Amniotic epithelial cell (primary cell): ENCODE measurements at places on chromosomes 1 and 21.
A peak's percentile ranks its signal among the peaks of the same experiment; 100 is the strongest.

DNA sequence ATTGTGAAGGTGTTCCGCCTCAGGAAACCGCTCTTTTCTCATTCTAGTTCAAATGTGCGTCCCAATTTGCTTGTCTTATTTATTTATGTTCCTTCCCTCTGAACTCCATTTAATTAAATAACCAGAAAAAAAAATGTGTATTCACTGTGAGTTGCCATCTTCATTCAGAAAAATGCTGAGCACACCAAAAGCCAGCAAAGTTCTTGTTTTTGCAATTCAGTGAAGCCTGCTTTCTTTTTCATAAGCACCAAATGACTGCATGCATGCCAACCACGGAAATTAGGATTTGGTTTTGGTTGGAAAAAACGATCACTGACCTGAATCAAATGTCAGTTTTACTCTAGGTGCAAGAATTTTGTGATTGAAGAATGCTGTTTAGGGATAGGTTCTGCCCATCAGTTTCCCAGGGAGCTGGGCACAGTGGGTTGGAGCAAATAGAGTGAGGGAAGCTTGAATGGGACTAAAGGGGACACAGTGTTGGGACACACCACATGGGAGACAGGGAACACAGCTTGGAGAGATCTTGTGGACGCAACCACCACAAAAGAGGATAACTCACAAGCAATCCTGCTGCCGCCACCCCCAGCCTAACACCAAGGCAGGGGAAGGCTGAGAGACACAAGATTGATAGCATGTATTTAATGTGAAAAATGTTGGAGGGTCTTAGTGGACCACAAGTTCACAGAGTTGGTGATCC, 183.4 kb upstream of the GALNT2 start:
- no peak for DNase-seq

- DNase-seq = peak; percentile 16
Measured at GRCh38 chr1:233304489-233305102, 9.1 kb upstream of the PCNX2 start.

DNA sequence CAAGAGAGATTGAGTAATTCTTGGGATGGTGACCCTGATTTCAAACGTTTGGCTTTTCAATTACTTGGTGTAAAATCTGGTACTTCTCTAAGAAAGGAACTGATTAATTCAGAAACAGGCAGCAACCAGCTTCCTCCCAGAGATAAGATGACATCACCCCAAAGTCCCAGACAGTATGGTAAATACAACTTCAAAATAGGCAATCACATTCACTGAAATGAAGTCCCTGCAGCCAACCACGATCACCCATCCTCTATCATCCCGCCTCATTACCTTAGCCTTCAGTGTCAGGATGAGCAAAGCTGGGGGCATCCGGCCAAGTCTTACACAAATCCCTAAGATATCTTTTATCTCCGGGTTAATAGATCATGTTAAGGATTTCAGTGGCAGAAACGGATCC, 26.4 kb upstream of the RUNX1 start:
- peak; percentile 98 for DNase-seq

DNA sequence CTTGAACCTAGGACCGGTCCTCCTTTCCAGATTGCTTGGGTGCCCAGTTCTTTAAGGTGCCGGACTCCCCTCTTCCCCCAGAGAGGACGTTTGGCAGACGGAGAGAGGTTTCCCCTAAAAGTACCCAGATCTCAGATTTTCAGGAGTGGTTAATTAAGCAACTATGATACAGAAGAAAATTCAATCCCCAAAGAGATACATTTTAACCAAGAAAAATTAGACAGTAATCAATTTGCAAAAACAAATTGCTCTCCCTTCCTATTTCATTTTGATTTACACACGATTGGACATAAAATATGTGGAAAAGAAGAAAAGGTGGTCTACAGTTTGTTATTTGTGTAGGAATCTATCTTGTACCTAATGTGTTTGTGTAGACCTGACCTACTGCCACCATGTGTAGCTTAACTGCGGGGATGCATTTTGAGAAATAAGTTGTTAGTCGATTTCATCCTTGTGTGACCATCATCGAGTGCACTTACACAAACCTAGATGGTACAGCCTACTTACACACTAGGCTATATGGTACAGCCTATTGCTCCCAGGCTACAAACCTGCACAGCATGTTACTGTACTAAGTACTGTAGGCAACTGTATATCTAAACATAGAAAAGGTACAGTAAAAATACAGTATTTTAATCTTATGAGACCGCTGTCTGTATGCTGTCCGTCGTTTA, 755 bp downstream of the RPAP2 start:
- DNase-seq = no peak

GRCh38 chr1:38308780-38309179, 262.2 kb upstream of the POU3F1 start:
- DNase-seq = no peak

- no peak for DNase-seq
Measured at GRCh38 chr21:36628106-36628505, 70.8 kb upstream of the SIM2 start.

GRCh38 chr1:219465212-219466093, 147.5 kb downstream of the ZC3H11B start:
- DNase-seq = peak; percentile 11

GRCh38 chr21:17402937-17403336, 109.9 kb upstream of the CXADR start:
- peak; percentile 89 for DNase-seq

DNA sequence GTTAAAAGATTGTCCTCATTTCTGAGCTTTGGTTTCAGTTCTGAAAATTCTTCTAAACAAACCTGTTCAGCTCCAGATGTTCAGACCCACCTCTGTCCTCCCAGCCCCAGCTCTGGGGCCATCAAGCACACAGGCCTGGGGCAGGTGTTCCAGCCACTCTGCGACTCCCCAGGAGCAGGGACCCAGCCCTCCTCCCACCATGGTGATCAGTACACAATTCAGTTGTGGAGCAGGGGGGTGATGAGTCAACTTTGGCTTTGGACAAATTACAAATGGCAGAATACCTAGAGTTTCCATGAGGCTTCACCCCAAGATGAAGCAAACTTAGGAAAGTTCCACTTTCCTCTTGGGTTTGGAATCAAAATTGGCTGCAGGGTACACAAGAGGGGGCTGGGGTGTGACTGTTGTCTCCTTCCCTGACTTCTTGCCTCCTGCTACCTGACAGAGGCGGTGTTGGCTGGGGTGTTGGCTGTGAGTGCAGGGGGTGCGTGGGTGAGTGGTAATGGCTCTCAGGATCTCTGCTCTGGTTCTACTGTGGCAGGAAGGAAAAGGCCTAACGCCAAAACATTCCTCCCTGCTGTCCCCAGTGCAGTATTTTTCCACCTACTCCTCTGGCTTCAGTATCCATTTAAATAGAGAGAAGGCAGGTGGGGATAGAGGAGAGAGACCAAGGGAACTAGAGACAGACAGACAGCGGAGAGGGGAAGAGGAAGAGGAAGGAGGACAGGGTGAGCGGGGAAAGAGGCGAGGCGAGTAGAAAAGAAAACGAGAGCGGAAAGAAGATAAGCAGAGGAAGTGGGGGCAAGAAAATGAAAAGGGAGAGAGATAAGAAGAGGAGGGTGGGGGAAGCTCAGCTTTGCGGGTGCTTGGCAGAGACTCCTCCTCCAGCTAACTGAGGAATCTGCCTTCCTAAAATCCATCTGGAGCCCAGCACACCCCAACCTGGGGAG, 20.6 kb upstream of the LRRN2 start:
- DNase-seq = no peak

GRCh38 chr1:197774466-197775281, 606 bp downstream of the DENND1B start:
- DNase-seq = peak; percentile 14

DNA sequence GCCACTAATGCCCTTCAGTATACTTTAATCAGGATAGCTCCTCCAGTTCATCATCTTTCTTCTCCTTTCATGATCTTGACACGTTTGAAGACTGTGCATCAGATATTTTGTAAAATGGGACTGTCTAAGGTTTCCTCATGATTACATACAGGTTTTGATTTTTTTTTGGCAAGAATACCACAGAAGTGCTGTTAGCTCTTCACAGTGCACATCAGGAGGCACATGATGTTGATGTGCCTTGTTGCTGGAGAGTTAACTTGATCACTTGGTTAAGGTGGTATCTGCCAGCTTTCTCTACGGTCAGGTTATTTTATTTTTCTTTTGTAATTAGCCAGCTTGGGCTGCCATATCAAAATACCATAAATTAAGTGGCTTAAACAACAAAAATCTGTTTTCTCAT, 128.6 kb upstream of the IVNS1ABP start:
- no peak for DNase-seq

DNA sequence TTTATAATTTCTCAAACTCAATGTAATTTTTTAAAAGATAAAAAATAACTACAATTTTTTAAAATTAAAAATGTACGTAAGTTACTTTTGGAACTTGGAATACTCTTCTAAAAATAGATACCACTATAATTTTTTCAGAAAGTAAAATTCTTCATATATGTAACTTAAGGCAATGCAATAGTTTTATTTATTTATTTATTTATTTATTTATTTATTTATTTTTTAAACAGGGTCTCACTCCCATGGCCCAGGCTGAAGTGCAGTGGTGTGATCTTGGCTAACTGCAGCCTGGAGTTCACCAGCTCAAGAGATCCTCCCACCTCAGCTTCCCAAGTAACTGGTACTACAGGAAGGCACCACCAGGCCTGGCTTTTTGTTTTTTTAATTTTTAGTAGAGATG, 3.1 kb upstream of the KRTAP23-1 start:
- DNase-seq = no peak

GRCh38 chr1:247401310-247402119, 14.5 kb upstream of the NLRP3 start:
- no peak for DNase-seq

DNA sequence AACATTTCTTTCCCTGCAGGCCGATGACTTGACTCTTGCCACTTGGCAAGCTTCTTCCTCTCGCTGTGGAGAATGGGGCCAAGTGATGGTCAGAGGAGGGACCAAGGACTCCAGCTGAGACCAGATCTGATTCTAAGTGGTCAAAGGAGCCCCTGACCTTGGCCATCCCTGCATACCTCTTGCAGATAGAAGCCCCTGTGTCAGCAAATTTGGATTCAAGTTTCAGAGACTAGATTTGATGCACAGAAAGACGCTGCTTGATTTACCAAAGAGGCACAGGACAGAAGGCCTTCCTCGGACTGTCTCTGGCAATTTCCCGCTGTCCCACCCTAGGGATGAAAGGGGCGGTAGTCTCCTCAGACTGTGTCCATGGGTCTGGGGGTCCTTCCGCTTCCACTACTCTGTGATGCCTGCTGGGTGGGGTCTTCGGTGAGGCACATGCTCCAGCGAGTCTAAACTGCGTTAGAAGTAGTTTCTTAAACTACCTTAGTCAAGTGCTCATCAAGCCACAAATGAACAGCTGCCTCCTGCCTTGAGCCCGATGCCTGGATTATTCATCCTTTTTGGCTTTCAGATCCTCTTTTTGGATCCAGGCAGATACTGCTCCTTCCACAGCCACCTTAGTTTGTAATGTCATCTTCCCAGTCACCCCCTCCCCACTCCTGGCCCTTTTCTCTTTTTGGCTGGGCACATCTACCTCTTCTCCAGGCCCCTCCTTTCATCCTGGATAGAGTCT, 31.8 kb upstream of the RBM15 start:
- DNase-seq = no peak

DNA sequence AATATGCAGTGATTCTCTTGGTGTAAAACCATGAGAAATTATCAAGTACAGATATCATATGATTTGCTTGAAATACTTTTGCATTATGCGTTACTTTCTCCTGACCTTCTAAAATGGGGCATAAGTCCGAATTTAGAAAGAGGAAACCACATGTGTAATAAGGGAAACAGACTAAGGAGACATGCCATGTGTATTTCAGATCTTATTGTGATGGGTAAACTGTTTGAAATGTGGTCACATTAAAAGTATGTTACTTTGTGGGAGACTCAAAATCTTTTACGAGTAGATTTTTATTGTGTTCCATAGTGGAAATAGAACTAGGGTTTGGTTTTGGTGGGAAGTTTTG, 173.0 kb downstream of the NFIA start:
- no peak for DNase-seq

DNA sequence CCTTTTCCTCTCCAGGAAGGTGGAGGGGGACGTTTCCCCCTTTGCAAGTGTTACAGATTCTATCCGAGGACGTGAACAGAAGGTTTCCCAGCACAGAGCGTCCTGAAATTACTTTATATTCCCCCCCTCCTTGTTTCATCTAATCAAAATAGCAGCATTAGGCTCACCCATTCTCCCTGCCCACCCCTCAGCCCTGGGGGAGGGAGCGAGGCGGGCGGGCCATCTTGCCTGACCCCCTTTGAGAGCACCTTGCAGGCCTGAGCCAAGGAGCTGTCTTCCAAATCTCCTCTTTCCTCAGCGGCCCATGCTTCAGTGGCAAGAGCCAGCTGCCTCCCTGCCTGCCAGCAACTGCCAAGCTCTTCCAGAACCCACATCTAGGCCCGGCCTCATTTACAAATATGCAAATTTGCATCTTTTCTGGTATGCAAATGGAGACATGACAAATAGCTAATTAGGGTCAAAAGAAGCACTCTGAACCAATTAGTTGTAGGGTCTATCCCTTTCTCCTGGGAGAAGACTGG, 69.1 kb upstream of the POU3F1 start:
- DNase-seq = no peak

DNA sequence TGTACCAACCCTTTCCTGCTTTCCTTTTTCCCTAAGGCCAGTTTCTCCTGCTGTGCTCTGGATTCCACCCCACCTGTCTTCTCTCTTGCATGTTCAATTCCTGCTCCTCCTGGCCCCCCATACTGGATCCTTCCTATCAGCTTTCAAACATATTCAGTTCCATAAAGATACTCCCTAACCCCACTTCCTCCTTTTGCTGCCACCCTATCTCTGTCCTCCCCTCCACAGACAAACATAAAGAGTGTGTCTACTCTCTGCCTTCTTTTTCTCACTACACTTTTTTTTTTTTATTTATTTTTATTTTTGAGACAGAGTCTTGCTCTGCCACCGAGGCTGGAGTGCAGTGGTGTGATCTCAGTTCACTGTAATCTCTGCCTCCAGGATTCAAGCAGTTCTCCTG, 16.9 kb upstream of the RPF1 start:
- no peak for DNase-seq

- DNase-seq = peak; percentile 45
Measured at GRCh38 chr1:200535605-200536004, 84.9 kb downstream of the KIF14 start.

DNA sequence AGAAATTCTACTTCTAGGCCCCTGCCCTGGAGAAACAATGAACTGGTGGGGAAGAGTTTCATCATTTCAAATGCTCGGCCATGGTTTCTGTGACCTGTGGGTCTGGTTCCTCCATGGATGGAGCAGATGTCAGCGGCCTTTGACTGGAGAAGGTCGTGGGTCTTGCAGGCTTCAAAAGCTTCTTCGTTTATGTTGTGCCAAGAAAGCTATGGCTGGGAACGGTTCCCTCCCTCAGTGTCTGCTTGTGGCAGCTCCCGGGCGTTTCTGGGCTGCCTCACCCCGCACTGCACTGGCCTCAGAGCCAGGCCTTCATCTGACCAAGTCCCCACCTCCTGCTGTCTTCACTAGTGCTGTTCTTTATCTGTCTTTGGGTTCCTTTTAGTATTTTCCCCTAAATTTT, 46.4 kb upstream of the POFUT2 start:
- DNase-seq = no peak

DNA sequence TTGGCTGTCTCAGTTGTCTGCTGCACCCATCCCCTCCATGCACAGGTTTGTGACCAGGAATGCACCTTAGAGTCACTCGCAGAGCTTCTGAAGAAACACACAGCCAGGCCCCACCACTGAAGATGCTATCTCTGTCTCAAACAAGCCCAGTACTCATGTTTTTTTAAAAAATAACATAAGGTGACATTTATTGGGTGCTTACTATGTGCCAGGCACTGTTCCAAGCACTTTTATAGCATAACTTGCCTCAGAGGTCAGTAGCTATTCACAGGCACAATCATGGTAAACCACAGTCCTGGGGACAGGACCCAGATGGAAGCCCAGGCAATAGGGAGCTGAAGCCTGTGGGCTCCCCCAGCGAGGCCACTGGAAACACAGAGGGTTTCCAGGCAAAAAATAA, 8.8 kb upstream of the ATP13A2 start:
- DNase-seq = no peak
